ENCODE measurements at places on chromosomes 7 and 10.

DNA sequence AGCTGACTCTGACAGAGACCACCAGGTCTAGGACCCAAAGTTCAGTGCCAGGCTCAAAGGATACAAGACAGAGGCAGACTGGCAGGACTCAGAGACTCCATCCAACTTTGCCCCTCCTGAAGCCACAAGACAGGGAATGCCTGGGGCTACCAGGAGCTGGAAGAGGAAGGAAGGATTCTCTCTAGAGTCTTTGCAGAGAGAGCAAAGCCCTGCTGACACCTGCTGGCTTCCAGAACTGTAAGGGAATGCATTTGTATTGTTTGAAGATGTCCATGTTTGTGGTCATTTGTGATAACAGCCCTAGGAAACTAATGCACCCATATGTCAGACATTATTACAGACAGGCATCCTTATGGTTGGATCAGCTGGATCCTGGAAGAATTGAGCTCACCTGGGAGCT is 132.3 kb upstream of the C7orf33 start:
- no peak for DNase-seq

- peak; percentile 20 for DNase-seq
These were observed 591 bp downstream of the BZW2 start for GRCh38 chr7:16646472-16647072.

- no peak for DNase-seq
These were observed 183.8 kb downstream of the SKAP2 start for GRCh38 chr7:26680587-26680986.

DNA sequence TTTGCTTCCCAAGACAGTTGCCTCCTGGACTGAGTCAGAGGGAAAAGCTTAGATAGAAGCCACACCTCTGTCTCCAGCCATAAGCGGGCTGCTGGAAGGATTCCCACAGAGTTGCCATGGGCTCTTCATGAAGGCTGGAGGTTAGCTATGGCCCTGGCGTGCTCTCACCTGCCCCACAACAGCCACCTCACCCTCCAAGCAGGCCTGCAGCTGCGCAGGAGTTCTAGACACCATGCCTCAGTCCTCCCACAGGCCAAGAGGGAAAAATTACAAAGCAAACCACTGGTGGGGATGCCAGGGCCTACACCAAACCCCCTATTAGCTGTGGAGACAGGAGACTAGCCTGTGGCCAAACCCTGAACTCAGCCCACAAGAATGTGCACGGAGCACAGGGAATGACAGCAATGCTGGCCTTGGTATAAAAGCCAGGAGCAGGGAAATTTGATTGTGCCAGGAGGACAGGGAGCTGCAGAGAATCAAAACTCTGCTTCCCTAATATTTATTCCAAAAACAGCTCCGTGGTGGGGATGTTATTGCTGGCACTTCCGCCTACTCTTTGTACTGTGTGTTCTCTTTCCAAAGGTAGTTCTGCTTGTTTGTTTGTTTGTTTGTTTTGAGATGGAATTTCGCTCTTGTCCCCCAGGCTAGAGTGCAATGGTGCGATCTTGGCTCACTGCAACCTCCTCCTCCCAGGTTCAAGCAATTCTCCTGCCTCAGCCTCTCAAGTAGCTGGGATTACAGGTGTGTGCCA is 60.3 kb upstream of the STK17A start:
- no peak for DNase-seq

GRCh38 chr10:96645191-96645721 is 58.4 kb upstream of the TM9SF3 start:
- DNase-seq = no peak

DNA sequence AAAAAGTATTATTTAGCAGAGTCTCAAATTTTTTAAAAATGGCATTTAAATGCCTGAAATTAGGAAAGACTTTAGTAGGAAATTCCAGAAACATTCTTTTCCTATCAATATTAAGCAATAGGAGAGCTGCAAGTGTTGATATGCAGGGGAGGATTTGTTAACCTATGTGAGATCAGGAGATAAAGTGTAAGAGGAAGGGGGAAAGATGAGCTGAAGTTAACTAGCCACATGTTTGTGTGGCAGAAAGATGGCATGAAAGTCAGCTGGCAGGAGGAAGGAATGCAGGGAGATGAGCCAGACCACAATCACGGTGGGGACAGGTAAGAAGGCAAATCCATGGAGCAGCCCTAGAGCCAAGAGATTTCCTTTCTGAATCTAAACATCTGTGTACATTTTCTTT is 303.6 kb downstream of the MAGI2 start:
- no peak for DNase-seq
